ENCODE measurements at places on chromosomes 7 and 10.

DNA sequence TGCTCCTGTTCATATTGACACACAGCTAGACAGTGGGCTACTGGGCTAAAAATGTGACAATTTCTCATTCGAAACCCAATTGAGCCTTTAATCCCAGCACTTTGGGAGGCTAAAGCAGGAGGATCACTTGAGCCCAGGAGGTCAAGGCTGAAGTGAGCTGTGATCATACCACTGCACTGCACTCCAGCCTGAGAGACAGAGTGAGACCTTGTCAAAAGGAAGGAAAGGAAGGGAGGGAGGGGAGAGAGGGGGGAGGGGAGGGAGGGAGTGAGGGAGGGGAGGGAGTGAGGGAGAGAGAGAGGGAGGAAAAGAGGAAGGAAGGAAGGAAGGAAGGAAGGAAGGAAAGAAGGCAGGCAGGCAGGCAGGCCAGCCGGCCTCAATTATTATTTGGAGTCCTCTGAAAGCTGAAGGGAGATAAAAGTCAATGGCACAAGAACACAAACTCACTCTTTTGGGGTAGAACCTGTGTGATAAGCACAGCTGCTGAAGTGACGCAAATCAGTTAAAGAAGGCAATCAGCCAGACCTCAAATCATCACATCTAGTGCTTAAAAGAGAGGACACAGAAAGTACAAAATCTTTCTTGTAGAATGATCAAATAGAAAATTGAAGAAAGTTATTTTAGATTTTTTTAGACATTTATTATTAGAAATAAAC lies 98.1 kb downstream of the CCDC71L start:
- DNase-seq: no peak

DNA sequence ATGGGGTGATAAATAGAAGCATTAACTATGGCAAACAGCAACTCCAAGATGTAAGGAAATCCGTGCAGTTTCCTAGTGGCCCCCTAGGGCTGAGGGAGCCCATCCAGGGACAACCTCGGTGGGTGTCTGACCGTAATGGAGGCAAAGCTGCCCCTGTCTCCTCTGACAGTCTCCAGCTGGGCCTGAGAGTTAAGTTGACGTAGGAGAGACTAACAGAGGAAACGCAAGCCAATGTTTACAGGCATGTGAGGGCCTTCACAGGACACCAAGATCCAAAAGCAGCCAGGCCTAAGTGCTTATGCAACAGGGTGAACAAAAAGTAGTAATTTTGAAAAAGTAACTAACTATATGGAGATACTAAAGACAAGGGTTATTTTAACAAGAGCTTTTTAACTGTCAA lies 330.0 kb upstream of the C7orf33 start:
- DNase-seq: no peak

- DNase-seq: no peak
These were observed 27.5 kb downstream of the NOD1 start for GRCh38 chr7:30450983-30451497.

- no peak for DNase-seq
These were observed 108.2 kb upstream of the MKLN1 start for GRCh38 chr7:131219312-131220041.

GRCh38 chr7:136956671-136957070 lies 88.2 kb downstream of the CHRM2 start:
- DNase-seq: no peak

DNA sequence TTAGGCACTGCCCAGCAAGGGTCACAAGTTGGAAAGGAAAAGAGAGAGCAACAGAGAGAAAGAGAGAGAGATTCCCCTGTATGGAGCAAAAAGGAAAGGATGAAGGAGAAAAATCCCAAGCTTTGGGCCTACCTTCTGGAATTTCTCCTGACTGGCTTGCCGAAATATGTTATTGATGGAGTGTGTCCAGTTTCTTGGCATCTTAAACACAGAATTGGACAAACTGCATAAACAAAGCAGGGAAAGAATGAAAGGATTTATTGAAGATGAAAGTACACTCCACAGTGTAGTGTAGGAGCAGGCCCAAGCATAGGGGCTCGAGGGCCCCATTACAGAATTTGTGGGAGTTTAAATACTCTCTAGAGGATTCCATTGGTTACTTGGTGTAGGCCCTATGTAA lies 627.8 kb upstream of the CNTNAP2 start:
- DNase-seq: no peak

- DNase-seq: no peak
These were observed 1.7 kb downstream of the ARF5 start for GRCh38 chr7:127589896-127590295.

DNA sequence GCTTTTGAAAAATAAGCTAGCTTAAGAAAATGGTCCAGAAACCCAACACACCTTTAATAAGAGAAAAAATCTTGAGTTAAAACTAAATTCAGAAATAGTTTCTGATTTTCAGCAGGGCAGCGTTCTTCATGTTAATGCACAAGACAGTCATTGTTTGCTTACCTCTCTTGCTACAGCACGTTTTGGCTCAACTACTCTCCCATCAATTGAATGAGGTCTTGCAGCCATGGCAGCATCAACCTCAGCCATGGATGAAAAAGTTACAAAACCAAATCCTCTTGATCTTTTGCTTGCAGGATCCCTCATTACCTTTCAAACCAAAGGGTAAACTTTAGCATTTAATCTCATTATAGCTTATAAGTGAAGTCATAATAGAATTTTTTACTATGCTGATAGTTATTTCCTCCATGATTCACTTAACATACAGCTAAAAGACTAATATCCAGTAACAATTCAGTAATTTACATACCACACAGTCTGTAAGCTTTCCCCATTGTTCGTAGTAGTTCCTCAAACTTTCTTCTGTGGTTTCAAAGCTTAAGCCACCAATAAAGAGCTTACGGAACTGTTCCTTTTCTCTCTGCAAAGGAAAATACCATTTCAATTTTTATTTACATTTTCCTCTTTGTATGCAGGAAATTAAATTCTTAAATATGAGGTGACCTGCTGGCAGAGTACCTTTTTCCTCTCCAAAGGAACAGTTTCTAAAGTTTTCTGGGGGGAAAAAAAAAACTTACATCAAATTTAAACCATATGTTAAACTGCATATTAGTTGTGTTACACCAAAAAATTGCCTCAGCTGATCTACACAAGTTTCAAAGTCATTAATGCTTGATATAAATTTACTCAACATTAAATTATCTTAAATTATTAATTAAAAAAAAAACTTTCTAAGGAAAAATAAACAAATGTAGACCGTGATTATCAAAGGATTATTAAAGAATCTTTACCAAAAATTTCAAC lies 3.1 kb downstream of the HNRNPA2B1 start:
- DNase-seq: no peak

DNA sequence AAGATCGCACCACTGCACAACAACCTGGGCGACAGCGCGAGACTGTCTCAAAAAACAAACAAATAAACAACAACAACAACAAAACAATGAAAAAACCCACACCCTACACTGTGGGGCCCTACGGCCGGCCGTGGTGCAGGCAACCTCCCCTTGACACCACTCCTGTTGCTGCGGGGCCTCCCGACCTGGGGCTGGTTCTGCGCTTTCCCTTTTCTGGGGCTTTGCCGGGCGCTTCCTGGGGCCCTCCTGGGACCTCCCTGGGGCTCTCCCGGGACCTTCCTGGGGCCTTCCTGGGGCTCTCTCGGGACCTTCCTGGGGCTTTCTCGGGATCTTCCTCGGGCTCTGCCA lies 46.6 kb downstream of the INSIG1 start:
- no peak for DNase-seq

- no peak for DNase-seq
These were observed 71.8 kb upstream of the SYPL1 start for GRCh38 chr7:106183952-106184351.

- DNase-seq: no peak
These were observed 56.5 kb downstream of the COL1A2 start for GRCh38 chr7:94451187-94451586.
